ENCODE measurements at places on chromosomes 12 and 14.
A peak's percentile ranks its signal among the peaks of the same experiment; 100 is the strongest.

DNA sequence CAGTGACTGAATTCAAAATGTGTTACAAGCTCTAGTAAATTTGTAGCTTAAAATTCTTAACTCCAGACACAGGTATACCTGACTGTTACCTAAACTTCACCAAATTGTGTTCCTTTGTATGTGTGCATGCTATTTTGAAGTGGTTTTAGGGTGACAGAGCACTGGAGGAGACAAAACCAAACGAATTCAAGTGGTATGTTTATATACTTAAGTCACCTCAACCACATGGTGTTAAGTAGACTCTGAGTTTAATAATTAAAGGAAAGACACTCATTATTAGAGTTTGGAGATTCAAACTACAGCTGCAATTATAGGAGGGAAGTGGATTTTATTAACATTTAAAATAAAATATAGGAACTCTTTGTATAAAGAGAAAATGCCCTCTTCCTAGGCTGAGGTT, 84.3 kb downstream of the PLCZ1 start:
- DNase-seq: no peak

GRCh38 chr14:80150301-80150700, 61.0 kb downstream of the DIO2 start:
- no peak for DNase-seq

- no peak for DNase-seq
Observed at GRCh38 chr14:67564236-67564635, 31.1 kb downstream of the PLEKHH1 start.

DNA sequence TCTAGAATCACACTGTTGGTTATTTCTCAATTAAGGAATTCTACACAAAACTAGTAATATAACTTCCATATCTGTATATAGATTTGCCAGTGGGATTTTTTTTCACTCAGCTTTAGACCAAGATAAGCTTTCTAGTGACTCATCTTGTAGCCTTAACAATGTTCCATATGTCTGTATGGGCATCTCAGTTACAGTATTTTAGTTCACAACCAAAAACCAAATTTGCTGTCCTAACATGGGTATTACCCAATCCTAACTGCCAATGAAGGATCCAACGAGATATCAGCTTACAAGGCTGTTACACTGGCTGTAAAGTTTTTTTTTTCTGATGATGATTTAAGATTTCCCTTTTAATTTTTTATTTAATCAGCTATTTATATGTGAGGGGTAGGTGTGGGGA, 31.5 kb upstream of the KRR1 start:
- DNase-seq: no peak

- DNase-seq: peak; percentile 44
Observed at GRCh38 chr14:60249321-60250256, 568 bp downstream of the PPM1A start.

GRCh38 chr12:115225845-115226244, 541.9 kb upstream of the TBX3 start:
- no peak for DNase-seq

- DNase-seq: no peak
Observed at GRCh38 chr14:57974896-57975295, 109.0 kb upstream of the SLC35F4 start.

- DNase-seq: no peak
Observed at GRCh38 chr12:43282106-43282505, 269.9 kb downstream of the ADAMTS20 start.

- DNase-seq: no peak
Observed at GRCh38 chr12:94289461-94290312, 141.3 kb downstream of the PLXNC1 start.

DNA sequence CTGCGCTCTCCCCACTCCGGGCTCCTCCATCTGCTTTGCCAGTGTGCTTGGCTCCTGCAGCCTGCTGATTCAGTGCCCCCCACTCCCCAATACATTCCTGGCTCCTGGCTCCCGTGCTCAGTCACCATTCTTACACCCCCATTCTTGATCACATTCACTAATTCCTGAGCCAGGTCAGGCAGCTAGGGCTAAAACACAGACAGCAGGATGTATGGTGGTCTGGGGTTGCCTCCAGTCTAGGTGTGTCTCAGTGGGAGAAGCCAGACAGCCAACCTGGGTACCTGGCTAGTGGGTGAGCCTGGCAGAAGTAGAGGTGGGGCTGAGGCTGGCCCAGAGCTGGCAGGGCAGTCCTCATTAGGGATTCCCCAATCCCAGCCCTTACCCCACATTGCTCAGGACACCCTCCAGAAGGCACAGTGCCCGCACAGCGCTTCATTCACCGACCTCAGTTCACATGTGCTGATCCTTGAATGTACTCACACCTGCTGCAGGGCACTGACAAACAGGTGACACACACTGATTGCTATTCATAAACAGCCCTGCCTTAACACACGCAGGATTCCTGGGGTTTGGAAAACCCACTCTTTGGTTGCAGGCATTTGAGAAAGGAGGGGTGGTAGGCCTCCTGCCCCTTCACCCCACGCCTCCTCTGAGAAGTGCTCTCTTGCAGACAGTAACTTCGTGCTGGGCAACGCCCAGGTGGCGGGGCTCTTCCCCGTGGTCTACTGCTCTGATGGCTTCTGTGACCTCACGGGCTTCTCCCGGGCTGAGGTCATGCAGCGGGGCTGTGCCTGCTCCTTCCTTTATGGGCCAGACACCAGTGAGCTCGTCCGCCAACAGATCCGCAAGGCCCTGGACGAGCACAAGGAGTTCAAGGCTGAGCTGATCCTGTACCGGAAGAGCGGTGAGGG, 1.7 kb downstream of the KCNH3 start:
- no peak for DNase-seq

- DNase-seq: no peak
Observed at GRCh38 chr12:118694128-118694775, 287.1 kb upstream of the SRRM4 start.

DNA sequence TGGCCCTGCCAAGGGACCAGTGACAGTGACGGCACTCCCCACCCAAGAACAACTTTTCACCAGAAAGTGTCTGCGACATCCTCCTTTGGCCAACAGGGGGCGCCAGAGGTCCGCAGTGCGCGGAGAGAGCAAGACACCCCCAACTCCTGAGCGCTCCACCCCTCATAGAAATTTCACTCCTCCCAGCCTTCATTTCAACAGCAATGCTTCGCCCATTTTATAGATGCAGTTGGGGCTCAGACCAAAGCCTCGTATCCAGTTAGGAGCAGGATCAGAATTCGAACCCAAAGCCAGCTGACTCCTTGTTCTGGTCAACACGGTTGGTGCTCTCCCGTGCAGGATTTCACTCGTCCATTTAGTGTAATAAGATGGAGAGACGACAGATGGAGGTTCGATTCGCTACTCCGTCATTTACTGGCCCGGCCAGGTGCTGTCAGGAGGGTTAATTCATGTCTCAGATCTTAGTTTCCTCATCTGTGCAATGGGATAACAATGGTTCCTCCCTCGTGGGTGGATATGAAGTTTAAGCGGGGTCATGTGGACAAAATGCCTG, 2.4 kb upstream of the POP5 start:
- DNase-seq: peak; percentile 55

DNA sequence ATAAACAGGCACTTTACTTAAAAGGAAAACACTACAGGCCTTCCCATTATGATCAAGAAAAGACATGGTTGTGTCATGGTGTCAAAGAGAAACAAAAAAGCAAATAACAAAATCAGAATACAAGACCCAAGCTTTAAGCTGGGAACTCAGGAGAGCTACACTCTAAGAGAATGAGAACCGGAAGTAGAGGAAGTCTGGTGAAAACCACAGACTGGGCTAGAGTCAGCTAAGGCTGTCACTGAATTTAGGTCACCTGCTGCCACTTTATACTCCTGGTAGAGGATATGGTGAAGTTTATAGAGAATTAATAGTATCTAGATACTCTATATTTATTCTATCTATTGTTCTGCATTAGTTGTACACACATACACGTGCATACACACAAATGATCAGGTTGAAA, 971.7 kb downstream of the FLRT2 start:
- no peak for DNase-seq

- no peak for DNase-seq
Observed at GRCh38 chr14:81200054-81200453, 20.7 kb downstream of the GTF2A1 start.

DNA sequence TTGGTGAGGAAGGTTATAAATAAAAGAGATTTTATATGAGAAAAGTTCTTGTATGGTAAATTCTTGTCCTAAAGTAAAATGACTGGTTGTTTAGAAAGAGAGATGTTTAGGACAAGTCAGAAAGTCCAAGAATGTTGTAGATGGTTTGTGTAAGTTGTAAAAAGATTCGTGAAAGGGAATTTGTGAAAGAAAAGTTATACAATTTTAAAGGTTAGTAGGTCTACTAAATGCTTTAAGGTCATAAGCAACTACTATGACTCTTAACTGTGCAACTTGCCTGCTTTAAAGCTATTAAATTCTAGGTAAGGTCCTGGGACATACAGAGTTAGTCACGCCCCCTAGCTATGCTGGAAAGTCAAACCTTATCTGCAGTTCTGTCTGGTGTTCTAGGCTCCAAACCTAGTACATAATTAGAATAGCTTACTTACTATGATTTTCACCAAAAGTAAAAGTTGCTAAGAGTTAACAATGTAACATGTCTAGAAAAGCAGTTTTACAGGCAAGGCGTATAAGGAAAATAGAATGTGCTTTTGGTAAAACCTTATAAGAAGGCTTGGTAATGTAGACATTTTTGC, 11.2 kb upstream of the DHRS2 start:
- no peak for DNase-seq

- no peak for DNase-seq
Observed at GRCh38 chr14:20035449-20035848, 389 bp downstream of the OR4K13 start.

- DNase-seq: no peak
Observed at GRCh38 chr12:96294831-96295230, 100.7 kb downstream of the ELK3 start.

DNA sequence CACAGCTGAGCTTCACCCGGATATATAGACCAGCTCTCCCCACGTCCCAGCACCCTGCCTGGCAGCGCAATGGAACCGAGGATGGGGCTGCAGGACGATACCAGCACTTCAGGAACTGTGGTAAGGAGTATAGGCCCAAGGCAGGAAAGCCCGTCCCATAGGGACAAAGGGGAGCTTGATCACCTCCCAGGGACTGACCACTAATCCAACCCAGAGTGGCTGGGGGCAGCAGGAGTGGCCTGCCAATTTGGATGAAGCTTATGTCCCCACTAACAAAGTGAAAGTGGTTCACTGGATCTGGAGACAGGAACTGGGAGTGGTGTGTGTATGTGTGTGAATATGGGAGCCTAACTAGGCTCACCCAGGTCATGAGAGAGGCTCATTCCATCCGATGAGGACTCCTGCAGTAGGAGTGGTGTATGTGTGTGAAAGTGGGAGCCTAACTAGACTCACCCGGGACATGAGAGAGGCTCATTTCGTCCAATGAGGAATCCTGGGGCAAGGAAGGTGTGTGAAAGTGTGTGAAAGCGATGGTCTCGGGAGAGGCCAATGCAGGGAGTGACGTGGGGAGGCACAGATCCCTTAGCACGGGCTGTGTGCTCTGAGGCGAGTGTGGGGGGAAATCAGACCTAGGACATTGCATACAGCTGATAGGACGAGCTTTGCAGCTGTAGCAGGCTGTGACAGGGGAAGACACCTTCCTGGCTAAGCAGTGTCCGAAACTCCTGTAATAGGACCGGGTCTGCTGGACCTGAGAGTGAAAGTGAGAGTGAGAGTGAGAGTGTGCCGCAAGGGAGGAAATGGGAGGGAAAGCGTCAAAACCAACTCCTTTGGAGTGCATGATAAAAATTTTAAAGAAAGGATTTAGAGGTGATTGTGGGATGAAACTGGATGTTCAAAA, 25.7 kb downstream of the KLRK1 start:
- DNase-seq: no peak

GRCh38 chr12:2120982-2121758, 68.4 kb downstream of the CACNA1C start:
- no peak for DNase-seq

- no peak for DNase-seq
Observed at GRCh38 chr14:99100497-99101270, 171.3 kb downstream of the BCL11B start.

- DNase-seq: no peak
Observed at GRCh38 chr12:58163021-58163420, 221.7 kb downstream of the ATP23 start.

- no peak for DNase-seq
Observed at GRCh38 chr12:120514002-120514401, 15.0 kb downstream of the COQ5 start.

GRCh38 chr14:89289477-89289876, 127.6 kb downstream of the FOXN3 start:
- DNase-seq: no peak

DNA sequence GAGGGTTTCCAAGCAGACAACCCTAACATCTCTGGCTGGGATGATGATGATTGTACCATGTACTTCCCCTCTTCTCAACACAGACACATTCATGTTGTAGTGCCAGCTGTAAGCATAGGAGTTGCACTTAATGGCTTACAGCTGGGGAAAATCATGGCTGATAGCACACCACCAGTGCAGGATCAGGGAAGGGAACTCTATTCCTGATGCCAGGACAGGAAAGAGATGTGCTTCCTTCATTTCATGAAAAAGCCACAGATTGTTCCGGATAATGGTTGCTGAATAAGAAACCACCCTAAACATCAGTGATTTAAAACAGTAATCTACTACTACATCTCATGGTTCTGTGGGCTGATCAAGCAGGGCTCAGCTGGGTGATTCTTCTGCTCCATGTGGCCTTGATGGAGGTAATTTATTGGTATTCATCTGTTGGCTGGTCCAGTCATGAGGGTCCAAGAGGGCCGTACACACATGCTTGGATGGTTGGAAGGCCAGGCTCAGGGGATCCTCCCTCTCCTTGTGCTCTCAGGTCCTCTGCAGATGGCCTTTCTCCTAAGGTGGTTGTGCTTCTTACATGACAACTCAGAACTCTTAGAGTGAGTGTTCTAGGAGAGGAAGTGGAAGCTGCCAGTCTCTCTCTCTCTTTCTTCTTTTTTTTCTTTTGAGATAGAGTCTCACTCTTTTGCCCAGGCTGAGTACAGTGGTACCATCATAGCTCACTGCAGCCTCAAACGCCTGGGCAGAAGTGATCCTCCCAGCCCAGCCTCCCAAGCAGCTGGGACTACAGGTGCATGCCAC, 16.5 kb downstream of the TRAF3 start:
- DNase-seq: no peak

- no peak for DNase-seq
Observed at GRCh38 chr12:98062464-98063245, 452.7 kb upstream of the TMPO start.

DNA sequence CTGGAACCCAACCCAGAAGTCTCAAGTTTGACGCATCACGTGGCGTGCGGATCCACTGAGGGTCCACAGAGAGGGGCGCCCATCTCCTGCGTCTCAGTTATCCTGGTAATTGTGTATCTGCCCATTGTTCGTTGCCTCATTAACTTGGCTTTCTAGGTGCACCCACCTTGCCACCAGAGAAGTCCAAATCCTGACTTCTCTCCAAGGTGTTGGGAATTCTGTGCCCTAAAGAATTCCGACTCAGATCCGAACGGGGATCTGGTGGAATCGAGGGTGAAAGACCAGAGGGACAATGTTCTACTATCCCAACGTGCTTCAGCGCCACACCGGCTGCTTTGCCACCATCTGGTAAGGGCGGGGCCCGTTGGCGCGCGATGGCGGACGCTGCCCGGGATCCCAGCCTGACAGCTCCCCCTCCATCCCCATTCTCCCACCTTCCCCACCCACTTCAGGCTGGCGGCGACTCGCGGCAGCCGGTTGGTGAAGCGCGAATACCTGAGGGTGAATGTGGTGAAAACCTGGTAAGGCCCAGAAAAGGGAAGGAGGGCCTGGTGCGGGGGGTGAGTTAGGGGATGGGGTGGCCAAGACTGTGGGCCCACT, 481 bp downstream of the REC8 start:
- no peak for DNase-seq

- DNase-seq: no peak
Observed at GRCh38 chr14:55306938-55307589, 35.8 kb downstream of the FBXO34 start.

All from stimulated activated CD8-positive, alpha-beta memory T cell treated with anti-CD3 and anti-CD28 coated beads, Interleukin-15, amount 100 ng/mL, for 48 hours (primary cell).